ENCODE measurements at places on chromosomes 3 and 15.

- DNase-seq, result peak; percentile 20
Measured at GRCh38 chr3:53342353-53342752, 5.0 kb downstream of the DCP1A start.

- no peak for DNase-seq
Measured at GRCh38 chr3:16671690-16672089, 66.5 kb upstream of the DAZL start.

- no peak for DNase-seq
Measured at GRCh38 chr3:52827866-52828376, 2.6 kb downstream of the ITIH4 start.

- DNase-seq, result no peak
Measured at GRCh38 chr3:41650406-41650805, 311.5 kb downstream of the ULK4 start.

DNA sequence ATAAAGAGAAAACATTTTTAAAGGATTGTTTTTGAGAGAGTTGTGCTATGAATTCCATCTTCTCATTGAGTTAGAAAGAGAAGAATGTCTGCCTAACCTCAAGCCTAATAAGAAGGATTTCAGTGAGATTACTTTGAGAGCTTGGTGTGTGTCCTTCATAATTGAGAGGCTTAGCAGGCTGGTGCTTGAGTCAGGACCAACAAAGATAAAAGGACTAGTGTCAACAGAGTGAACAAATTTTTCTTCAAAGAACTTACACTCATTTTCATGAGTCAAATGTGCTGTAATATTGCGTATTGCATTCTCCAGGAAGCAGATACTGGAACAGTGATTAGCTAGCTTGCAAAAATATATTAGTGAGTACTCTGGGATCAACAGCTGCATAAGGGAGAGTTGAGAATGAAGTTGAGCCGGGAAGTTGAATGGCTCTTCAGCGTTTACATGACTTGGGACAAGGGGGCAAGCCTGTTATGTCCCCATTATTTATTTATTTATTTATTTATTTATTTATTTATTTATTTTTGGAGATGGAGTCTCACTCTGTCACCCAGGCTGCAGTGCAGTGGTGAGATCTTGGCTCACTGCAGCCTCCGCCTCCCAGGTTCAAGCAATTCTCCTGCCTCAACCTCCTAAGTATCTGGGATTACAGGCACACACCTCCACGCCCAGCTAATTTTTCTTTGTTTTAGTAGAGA is 37.5 kb upstream of the SLITRK3 start:
- DNase-seq, result no peak

DNA sequence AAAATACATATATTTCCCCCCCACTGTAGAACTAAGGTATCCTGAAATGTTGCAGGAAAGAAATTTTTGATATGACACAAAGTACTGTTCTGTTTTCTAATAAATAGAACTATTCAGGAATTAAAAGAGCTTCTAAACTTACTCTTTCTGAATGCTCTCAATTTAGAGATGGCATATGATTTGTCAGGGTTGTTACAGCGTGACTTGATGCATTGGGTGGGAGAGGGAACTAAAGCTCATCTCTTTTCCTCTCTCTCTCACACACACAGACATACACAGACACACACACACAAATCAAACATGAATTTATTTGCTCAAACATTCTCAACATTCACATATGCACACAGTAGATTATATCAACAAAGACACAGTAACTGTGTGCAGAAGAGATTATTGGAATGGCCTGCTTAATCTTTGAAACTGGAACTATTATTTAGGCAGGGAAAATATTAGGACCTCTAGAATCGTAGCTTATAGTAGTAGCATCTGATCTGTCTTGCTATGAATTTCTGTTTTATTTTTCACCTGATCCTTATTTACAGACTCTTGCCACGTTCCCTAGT is 807.4 kb upstream of the GBE1 start:
- DNase-seq, result no peak

DNA sequence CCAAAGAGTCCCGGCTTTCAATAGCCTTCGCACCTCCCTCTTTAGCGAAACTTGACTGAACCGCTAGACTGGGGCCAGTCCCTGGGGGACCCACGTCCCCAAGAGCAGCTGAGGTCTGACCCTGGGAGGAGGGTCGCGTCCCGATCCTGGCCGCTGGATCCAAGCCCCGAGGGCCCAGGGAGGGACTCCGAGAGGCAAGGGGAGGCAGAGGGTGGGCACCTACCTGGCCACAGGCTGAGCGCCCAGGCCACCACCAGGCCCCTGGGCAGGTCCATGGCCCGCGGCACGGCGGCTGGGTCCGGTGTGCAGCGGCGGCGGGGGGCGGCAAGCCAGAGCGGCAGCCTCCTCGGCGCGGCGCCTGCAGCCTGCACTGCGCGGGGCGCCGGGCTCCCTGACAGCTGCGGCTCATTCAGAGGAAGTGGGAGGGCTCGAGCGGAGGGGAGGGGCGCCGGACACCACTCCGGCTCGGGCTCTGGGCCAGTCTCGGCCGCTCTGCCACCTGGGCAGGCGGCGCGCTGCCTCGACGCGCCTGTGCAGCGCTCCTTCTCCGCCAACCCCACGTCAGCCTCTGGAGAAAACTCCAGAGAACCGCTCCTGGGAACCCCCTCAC is at the start of gene ITGA11:
ITGA11 (minus strand) TSS at position 372 of the 610 bp plus-strand sequence; CDS start at position 275, 97 bp downstream.
- DNase-seq, result no peak

DNA sequence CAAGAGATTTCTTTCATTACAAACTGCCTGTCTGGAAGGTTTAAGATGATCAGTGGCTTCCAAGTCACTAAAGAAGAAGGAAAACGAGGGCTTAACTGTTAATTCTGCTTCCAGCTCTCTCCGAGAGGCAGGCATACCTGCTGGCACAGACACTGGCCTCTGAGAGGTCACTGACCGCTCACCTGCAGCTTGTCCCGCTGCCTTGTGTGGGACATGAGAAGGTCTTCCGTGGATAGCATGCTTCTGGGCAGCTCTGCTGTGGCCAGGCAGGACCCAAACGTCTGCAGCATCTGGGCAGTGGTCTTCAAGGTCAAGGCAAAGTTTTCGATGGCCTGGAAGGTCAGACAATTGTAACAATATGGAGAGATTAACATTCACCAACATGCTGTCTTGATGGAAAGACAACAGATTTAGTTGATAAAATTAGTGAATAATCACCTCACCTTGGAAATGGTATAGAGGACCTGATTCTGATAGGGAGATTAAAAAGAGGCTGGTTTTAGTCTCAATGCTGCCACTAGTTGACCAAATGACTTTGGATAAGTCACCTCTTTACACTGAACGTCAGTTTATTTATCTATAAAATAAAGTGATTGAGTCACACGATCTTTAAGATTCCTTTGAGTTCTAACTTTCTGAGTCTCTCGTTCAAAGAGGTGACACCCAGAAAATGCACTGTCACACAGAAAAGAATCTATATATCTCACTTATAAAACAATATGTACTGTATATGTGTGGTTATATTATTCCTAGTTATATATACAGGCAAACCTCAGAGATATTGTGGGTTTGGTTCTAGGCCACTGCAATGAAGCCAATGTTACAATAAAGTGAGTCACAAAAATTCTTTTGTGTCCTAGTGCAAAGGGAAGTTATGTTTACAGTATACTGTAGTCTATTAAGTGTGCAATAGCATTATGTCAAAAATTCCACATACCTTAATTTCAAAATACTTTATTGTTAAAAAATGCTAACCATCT is 65.1 kb downstream of the B3GNT5 start:
- no peak for DNase-seq

- DNase-seq, result no peak
Measured at GRCh38 chr3:14988988-14989394, 41.6 kb downstream of the NR2C2 start.

DNA sequence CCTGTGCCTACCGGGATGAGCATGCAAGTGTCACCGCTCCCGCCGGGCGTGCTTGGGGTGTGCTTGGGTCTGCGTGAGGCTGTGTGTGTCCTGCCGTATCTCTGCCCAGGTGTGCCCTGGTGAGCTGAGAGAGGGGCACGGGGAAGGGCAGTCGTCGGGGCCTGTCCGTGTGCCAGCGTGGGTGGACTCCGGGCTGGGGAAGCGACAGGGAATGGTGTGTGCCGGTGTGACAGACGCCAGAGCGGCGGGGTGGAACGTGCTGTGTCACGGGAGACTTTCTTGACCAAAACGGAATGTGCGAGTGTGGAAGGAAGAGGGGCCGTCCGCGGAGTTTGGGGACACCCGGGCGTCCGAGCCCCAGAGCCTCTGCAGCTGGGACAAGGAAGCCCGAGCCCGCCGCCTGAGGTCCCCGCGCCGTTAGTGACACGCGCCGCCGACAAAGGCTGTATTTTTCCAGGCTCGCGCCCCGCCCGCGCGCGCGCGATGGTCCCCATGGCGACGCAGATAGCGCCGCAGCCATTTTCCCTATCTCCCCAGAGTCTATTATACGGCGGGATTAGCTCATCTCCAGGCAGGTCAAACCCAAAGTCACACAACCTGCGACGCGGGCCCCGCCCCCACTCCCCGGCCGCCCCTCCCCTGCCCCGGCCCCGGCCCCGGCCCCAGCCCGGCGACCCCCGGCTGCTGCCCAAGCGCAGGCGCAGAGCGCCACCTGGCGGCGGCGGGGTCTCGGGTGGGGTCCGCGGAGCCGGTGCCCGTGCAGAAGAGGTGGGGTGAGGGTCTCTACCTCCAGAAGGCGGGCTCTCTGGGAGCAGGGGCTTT is 4.5 kb upstream of the GATA2 start:
- peak; percentile 93 for DNase-seq

GRCh38 chr3:191158815-191159214 is 40.2 kb upstream of the OSTN start:
- DNase-seq, result no peak

DNA sequence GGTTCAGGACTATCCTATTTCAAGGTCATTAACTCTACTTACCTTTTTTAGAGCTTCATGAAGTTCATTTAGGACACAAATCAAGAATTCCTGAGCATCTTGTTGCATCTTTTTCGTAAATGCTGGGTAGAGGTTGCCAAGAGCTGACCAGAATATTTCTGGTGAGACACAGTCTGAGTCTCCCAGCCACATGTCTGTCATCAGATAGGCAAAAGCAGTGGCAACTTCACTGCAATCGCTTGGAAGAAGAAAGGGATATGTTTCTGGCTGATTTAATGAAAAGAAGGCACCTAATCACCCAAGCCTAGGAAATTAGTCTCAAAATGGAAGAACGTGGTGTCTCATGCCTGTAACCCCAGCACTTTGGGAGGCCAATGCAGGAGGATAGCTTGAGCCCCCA is 2.9 kb downstream of the USP50 start:
- DNase-seq, result no peak

- no peak for DNase-seq
Measured at GRCh38 chr15:42453826-42454225, 37.1 kb downstream of the ZNF106 start.

DNA sequence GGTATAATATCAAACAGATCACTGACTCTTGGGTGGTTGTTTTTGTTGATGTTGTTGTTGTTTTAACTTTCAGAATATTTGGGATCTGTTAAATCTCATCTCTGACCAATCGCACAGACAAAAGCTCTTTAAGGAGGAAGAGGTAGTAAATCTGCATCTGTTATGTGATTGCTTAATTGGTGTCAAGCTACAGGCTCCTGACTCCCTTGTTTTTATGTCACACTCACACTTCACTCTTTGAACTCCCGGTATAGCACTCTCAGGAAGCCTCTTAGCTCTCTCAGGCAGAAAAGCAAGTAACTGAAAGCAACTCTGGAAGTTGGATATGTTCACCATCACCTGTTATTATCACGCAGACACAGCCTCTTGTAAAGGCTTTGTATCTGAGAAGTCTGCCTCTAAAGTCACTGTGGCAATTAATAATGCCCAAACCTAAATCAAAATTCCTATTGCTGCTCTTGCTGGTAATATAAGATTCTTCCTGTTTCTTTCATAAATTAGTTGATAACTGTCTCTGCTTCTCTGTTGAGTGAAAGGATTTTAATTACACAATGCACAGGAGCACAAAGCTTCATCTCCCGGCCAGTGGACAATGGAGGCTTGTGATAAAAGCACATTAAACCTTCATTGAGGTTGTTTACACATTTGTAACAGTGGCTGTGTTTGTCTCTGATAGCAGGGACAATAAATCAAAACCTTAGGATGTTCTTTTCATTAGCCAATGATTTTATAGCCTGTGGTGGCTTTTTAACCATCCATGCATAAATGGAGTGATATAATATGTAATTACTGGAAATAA is 576.7 kb downstream of the MFSD1 start:
- DNase-seq, result no peak

DNA sequence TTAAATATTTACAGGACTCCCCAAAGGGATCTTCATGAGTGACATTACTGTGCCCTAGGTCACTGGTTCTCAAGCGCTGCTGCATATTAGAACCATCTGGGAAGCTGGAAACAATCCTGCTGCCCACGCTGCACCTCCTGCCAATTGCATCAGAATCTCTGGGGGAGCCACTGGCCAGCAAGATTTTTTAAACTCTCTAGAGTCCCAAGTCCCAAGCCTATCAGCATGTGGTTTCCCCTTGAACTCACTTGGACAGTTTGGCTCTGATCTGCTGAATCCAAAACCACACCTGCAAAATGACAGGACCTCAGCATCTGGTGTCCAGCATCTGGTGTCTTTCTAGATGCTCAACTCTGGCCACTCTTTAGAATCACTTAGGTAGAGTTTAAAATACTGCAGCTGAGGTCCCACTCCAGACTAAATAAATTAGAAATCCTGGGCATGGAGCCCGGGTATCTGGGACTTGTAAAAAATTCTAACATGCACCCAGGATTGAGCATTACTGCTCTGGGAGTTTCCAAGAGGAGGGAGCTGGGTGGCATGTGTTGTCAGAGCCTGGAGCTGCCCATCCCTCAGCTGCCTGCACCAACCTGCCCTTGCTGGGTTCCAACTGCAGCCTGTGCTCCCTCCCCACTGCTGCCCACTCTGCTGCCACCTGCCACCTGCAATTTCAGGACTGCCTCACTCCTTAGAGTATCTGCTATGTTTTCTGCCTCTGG is 311.3 kb downstream of the SLC9A9 start:
- DNase-seq, result no peak

DNA sequence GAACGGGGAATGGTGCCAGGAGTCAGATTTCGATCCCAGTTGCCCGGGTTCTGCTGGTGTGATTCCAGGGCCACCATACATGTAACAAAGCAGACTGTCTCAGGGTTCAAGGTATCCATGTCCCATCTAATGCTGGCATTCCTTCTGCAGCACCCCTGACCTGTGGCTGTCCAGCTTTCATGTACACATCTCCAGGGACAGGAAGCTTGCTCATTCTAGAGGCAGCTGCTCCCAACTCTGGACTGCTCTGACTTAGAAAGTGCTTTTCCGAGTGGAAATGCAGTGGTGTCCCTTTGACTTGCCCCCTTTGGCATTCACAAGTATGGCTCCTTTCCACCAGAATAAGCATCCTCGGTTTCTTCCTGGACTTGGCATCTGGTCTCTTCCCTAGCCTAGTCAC is 30.9 kb downstream of the PML start:
- no peak for DNase-seq

GRCh38 chr3:149559525-149559924 is 85.0 kb downstream of the TM4SF4 start:
- DNase-seq, result no peak

- no peak for DNase-seq
Measured at GRCh38 chr15:52246686-52247431, 48.7 kb downstream of the MYO5C start.

DNA sequence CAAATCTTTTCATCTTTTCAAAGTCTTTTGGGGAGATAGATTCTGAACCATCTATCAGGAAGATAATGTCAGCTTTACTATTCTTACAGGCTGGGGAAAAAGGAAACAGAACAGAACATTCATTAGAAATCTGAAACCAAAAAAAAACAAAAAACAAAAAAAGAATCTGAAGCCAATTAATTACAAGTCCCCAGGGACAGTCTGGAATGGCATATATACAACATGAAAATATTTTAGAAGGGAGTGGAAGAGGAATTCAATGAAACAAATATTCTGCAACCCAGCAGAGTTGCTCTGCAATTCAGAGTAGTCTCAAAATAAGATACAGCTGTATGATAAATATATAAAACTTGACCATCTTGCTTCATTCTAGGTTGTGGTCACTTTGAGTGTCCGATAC is 41.7 kb upstream of the CAPN7 start:
- no peak for DNase-seq

All from erythroblast (primary cell).